ENCODE measurements at places on chromosomes 11 and 22.

DNA sequence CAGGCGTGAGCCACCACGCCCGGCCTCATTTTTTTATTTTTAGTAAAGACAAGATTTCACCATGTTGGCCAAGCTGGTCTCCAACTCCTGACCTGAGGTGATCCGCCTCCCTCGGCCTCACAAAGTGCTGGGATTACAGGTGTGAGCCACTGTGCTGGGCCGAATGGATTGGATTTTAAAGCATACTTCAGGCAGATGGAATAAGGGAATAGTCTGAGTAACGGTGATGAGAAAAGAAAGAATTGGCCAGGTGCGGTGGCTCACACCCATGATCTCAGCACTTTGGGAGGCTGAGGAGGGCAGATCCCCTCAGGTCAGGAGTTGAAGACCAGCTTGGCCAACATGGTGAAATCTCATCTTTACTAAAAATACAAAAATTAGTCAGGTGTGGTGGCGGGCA is 2.1 kb upstream of the CBL start:
- no peaks in the 10 kb centered on the region for H3K36me3 ChIP-seq
- no peaks in the 10 kb centered on the region for H3K27me3 ChIP-seq
- H3K27ac ChIP-seq, result no peak overlapping the region

- no peaks in the 10 kb centered on the region for H3K36me3 ChIP-seq
- no peaks in the 10 kb centered on the region for H3K27me3 ChIP-seq
- no peak for DNase-seq
Observed at GRCh38 chr11:128343135-128343514, 244.2 kb downstream of the ETS1 start.

DNA sequence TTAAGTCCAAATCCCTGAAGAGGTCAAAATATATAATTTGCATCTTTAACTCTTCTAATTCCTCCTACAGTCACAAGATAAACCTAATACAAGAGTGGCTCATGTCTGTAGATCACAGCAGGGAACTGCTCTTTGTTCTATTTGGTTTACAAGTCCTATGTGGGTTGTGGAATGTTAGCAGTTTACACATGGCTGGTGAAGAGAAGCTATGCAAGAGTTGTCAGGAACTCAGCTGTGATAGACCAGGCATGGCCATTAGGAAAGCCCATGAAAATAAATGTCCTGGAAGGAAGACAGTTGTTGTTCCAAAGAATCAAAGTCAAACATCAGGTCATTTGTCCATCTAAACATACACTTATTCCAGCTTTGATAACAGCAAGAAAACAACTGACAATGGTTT is 312.4 kb upstream of the PITPNB start:
- peaks cover 7% of the 10 kb centered on the region for H3K4me1 ChIP-seq
- H3K4me3 ChIP-seq, result no peak overlapping the region
- no peak for DNase-seq
- no peaks in the 10 kb centered on the region for H3K27me3 ChIP-seq
- H3K27ac ChIP-seq, result no peak overlapping the region

GRCh38 chr22:29031227-29032011 is 30.2 kb downstream of the C22orf31 start:
- H3K4me1 ChIP-seq, result peaks cover 37% of the 10 kb centered on the region
- peak overlapping the region; percentile 81 for H3K27ac ChIP-seq
- no peaks in the 10 kb centered on the region for H3K36me3 ChIP-seq
- DNase-seq, result peak; percentile 79
- H3K4me3 ChIP-seq, result peak overlapping the region; percentile 70

DNA sequence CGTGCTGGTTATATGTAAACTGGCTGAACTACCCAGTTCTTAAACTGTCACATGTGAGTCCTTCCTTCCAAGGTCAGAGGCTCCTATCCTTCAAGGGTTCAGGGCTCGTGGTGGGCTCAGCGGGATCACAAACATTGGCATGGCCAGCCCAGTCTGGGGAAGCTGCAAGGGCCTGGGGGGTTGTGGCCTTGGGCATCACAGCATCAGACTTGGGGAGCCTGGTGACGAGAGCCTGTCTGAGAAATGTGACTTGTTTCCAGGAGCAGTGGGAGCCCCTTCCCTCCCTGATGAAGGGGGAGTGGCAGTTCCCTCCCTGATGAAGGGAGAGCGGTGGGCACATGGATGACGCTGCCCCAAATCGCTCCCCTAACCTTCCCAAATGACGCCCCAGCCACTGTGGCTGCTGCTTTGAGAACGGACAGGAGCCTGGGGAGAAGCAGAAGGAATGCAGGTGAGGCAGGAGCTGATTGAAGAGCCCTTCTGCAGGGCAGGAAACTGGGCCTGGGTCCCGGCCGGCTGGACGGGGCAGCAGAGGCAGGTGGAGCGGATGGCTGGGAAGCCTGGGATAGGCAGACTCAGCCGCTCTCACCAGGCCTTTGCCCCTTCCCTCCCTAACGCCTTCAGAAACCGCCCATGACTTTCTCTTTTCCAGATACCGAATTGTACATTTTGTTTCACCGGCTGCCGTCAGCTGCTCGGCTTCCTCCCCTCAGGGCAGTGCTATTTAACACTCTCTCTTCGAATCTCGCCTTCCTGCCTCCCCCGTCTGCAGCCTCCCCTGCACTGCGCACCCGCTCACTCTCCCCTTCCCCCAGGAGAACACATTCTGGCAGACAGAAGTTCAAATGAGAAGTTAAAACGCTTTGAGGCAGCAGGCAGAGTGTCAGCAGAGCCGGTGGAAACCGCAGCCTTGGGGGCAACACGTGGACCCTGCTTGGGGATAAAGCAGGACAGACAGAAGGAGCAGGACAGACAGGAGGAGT is 1486.7 kb downstream of the BRD1 start:
- H3K36me3 ChIP-seq, result no peaks in the 10 kb centered on the region
- H3K4me1 ChIP-seq, result no peaks in the 10 kb centered on the region
- H3K27ac ChIP-seq, result no peak overlapping the region
- H3K27me3 ChIP-seq, result no peaks in the 10 kb centered on the region
- no peak for DNase-seq

All from thoracic aorta (tissue), 2 donors.